Left ventricle myocardium superior (tissue), 1 donor: ENCODE measurements at places on chromosomes 3 and 15. TPM values are rescaled to one million over a fixed set of nuclear protein-coding genes. Genes with fewer than 3 reads are reported as not detected.

Gene IL20RB
- 0.12 TPM for total RNA-seq

Gene LRRK1
- 2.3 TPM for total RNA-seq

Gene DOCK3
- 3.8 TPM for total RNA-seq

Gene GPR62
- 0.15 TPM for total RNA-seq

Gene FAM81A
- 11.0 TPM for total RNA-seq

Gene COL6A5
- total RNA-seq, result not detected

Gene CCDC32
- total RNA-seq, result 17.5 TPM

Gene LRIG1
- 104 TPM for total RNA-seq

GRCh38 chr3:57777774-57778173, 21.7 kb downstream of the SLMAP start:
- no peak for DNase-seq

DNA sequence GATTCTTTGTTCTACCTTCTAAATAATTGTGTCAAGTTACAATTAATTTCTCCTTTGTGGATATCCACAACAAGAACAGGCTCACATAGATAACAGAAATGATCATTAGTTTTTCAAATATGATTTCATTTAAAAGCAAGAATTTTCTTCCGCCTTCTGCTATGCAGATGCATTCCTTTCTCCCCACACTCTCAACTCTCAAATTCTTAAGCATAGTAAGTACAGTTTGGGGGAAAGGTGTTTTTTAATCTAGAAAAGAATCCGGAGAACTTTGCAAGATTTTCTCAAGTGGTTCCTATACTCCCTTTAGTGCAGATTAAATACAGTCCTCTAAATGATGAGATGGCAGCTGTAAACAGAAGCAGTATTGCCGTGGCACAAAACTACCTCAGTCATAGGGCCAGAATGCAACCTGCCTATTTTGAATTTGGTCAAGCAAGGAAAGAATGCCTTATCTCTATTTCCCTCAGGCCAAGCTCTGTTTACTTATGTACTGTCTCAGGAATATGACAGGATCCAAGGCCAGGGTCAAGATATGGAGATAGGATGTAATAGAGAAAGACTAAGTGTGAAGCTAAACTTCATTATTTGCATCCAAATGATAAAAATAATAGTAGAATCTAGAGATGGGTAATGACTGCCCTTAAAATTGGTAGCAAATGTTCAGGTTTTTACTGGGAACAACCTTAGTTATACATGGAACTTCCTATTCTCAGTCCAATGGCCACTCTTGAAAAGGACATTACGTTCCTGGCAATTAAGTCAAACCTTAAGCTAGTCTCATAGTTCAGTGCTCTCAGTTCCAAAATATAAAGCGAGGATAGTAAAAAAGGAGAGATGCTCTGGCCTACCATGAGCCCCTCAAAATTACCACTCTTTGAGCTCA, 77.3 kb upstream of the PHLDB2 start:
- no peak for DNase-seq

DNA sequence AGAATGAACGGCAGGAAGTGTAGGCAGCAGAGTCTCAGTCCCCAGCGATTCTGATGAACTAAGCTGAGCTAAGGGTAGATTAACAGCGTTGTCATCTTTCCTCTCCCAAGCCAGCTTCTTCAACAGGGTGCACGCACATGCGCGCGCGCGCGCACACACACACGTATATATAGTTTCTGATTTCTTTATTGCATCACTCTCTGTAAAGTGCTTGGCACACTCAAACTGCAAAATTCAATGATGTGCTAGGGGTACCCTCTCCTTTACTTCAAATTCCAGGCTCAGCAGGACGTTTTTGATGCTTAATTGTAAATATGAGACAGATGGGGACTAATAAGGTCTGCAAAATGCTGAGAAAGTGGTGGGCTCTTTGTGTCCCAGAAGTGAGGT, 26.1 kb upstream of the VPS8 start:
- DNase-seq, result no peak

GRCh38 chr3:36991147-36991546, 1.8 kb downstream of the EPM2AIP1 start:
- no peak for DNase-seq

DNA sequence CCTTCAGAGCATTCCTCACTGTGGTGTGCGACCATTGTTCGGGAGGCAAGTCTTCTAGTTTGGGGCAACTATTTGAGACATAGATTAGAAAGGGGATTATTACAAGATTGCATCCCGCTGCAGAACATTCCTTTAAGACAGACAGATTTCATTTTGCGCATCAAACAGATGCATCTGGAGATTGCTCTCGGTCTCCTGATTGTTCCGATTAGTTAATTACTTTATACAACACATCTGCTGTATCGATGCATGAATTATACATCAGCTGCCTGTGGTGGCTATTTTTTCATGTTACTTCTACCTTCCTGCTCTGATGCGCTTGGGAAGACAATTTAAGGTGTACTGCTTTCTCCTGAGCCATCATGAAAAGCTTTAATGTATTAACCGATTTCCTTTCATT, 10.0 kb downstream of the SATB1 start:
- no peak for DNase-seq

- DNase-seq, result no peak
Measured at GRCh38 chr3:50263478-50264382, 5.2 kb upstream of the SEMA3B start.

DNA sequence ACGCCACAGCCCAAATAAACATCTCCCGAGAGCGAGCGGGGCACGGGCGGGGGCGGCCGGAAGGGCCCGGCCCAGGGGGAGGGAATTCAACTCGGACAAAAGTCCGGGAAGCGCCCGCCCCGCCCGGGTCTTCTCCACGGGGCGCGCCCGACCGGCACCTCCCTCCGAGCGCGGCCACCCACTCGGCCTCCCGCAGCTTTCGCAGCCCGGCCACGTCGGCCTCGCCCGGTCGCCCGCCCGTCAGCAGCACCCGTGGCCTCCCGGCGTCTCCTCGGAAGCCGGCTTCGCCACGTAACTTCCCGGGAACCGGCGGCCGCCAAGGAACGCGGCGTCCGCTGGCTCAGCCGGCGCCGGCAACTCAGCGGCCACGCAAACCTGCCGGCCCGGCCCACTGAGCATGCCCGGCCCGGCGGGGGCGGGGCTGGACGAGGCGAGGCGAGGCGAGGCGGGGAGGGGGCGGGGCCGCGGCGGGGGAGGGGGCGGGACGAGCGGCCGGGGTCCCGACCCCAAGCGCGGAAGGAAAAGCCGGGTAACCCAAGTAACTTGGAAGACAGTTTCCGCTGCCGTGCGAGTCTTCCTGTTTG, at the start of gene TJP1:
Gene TJP1 (minus strand): TSS at position 369 of the 584 bp plus-strand sequence. CDS start 440 bp downstream, outside the sequence.
- peak; percentile 92 for DNase-seq

- DNase-seq, result no peak
Measured at GRCh38 chr3:16013568-16013967, 160.9 kb upstream of the GALNT15 start.

DNA sequence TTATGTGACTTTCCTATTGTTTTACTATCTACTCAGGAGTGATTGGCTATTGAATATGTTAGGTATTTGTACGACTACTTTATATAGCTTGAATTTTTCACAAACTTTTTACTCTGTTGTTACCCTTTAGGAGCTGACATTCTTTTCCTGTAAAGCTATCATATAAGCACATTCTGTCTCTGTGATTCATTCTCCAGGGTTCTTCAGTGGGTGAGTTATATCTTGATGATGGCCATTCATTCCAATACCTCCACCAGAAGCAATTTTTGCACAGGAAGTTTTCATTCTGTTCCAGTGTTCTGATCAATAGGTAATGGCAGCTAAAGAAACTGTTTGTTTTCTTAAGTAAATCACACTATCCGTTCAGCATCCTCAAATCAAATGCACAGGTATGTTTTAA, 10.1 kb upstream of the CAPN3 start:
- no peak for DNase-seq

DNA sequence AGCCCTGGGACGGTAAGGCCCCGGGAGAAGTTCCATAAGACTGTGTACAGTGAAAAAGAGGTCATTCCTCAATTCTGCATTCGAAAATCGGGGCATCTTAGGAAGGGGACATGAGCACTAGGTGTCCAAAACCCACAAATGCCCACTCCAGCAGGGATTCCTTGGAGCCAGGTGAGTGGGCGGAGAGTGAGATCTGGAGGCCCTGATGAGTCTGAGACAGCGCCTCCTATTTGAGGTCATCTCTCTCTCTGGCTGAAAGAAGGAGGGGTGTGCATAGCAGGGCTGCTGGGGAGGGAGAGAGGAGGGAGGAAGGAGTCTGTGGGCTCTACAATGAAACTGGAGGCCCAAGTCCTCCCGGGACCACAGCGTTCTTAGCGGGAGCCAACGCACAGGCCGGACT, 38.1 kb upstream of the LACTB start:
- no peak for DNase-seq

GRCh38 chr3:112293368-112294321, at the start of gene SLC9C1:
Gene SLC9C1 (minus strand): TSS chr3:112294216. CDS start chr3:112286791, 7,425 bp downstream.
- DNase-seq, result no peak

DNA sequence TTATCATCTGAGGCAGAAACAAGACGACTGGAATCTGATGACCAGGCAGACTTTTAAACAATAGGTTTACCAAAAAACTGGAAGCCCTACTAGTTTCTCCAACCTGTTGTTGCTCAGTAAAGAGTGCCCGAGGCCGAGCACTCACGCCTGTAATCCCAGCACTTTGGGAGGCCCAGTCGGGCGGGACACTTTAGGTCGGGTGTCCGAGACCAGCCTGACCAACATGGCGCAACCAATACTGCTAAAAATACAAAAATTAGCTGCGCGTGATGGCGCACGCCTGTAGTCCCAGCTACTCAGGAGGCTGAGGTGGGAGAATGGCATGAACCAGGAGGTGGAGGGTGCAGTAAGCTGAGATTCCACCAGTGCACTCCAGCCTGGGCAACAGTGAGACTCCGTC, 1.1 kb upstream of the WDR5B start:
- DNase-seq, result no peak

GRCh38 chr15:25718169-25718536, 145.0 kb downstream of the ATP10A start:
- no peak for DNase-seq

- DNase-seq, result no peak
Measured at GRCh38 chr3:1394188-1394587, 301.4 kb downstream of the CNTN6 start.

DNA sequence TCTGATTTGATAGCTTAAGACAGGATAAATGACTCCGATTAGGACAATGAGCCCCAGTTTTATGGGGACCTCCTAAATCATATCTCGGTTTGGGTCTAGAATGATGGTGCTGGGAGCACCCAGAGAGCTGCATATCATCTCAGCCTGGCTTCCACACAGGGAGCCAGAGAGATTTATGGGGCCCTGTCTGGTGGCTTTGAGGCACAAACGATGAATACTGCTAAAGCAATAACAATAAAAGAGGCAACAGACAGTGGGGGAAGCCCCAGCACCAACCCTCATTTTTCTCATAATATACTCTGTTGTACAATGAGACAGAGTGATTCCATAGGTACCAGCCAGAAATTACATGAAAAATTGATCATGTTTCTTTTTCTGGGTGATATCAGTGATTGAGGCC, 889.0 kb upstream of the CFAP20DC start:
- no peak for DNase-seq

GRCh38 chr3:13620281-13620680, 71.4 kb downstream of the FBLN2 start:
- no peak for DNase-seq

DNA sequence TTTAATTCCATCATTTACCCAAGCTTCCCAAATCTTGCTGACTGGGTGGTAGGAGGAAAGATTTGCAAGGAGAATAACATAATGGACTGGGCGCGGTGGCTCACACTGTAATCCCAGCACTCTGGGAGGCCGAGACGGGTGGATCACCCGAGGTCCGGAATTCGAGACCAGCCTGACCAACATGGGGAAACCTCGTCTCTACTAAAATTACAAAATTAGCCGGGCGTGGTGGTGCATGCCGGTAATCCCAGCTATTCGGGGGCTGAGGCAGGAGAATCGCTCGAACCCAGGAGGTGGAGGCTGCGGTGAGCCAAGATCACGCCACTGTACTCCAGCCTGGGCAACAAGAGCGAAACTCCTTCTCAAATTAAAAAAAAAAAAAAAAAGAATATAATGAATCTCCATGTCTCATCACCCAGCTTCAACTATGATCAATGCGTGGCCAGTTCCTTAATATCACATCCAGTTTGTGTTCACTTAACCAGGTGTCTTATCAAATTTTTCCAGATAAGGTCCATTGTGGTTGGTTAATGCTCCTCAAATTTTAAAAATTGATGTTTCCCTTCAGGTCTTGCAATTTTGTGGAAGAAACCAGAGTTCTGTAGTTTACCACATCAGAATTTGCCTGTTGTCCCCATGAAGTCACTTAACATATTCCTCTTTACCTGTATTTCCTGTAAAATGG, 1.3 kb upstream of the ABCF3 start:
- DNase-seq, result no peak

DNA sequence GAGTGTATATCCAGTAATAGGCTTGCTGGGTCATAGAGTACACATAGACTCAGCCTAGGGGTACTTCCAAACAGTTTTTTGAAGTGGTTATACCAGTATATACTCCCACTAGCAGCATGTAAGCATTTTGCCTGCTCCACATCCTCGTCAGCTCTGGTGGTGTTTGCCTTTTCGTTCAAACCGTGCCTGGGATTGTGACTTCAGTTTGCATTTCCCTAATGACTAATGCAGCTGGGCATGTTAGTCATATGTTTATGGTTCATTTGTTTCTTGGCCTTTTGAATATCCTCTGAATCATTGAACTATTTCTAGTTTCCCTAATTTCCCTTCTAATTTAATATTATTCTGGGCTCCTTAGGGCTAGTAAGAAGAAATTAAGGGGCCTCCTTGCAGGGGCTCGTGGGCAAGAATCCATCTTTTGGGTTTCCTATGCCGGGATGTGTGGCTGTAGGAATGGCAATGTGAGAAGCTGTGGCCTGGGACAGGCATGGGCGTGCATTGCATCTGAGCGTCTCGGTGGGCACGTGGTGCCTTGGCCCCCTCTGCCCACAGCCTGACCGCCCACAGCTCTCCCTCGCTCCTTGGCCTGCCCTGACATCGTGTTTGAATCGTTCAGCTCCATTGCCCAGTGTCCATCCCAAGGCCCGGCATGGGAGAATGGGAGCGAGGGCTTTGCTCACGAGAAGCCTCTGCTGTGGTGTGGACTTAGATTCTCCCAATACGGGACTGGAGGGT, 26.4 kb downstream of the FAH start:
- DNase-seq, result no peak

GRCh38 chr3:193909387-193909786, 226.6 kb upstream of the HES1 start:
- no peak for DNase-seq

DNA sequence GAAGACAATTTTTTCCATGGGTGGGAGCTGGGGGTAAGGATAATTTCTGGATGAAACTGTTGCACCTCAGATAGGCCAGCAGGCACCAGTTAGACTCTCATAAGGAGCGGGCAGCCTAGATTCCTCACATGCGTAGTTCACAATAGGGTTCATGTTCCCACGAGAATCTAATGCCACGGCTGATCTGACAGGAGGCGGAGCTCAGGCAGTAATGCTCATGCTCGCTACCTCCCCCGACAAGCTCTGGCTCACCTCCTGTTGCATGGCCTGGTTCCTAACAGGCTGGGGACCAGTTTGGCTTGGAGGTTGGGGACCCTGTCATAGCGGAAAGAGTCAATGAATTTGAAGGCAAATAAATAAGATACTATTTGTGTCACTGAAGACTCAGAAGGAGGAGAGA, 105.5 kb downstream of the PLD1 start:
- DNase-seq, result no peak

GRCh38 chr3:41356775-41357174, 157.5 kb downstream of the CTNNB1 start:
- no peak for DNase-seq

- DNase-seq, result no peak
Measured at GRCh38 chr3:171566803-171567422, 106.7 kb upstream of the TNIK start.
